ENCODE measurements at places on chromosomes 4 and X.

GRCh38 chr4:54568184-54568583 lies 89.6 kb upstream of the KIT start:
- no peak for DNase-seq

DNA sequence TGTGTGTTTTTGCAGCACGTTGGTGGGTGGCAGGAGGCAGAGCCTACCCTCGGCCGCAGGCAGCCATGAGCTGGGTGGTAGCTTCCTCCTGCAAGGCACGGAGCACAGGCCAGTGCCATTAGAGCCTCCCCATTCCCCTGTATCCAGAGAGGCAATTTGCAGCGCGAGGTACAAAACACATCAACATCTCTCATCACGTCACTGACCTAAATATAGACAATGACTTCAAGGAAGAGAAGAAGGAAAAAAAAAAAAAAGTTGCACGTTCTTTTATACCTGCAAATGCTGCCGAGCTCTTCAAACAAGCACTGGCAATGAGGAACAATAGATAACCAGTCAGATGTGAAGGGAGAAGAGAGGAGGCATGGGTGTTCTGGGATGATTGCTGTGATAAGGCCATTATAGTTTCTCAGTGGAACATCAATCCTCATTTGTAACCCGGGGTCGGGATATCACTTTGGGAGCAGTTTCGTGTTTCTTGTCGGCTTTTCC lies 159.9 kb downstream of the MGST2 start:
- DNase-seq, result no peak

GRCh38 chr4:53688186-53688790 lies 97.0 kb upstream of the LNX1 start:
- DNase-seq, result no peak

DNA sequence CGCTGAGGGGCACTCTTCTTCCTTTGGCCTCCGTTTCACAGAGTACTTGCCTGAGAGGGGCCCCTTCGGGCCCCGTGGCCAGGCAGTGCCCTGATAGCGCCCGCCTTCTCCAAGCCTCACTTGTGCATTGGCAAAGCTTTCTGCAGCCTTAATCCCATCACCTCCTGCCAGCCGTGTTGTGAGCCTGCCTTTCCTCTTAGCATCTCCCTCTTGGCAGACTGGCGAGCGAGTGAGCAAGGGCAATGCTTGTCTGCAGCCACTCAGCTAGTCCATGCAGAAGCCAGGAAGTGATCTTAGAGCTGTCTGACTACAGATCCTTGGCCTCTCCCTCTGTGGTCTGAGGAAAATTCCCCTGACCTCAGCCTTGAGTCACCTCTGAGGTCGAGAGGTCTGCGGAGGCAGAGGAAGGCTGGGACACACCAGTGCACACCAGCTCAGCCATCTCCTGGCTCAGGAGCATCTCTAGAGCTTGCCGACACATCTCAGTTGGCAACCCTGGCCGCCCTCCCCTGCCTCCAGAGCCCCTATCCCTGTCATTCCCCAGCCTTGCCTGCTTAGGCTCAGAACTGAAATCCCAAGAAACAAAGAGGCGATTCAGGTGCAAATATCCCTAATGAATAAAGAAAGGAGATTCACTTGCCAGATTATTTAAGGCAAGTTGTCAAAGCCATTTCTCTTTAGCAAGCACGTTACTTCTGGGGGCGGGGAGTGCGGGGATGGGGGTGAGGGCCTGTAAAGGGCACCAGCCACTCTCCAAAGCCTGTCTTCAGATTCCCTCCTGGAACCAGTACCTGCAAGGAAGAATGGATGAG lies 143.5 kb upstream of the MAMLD1 start:
- no peak for DNase-seq

DNA sequence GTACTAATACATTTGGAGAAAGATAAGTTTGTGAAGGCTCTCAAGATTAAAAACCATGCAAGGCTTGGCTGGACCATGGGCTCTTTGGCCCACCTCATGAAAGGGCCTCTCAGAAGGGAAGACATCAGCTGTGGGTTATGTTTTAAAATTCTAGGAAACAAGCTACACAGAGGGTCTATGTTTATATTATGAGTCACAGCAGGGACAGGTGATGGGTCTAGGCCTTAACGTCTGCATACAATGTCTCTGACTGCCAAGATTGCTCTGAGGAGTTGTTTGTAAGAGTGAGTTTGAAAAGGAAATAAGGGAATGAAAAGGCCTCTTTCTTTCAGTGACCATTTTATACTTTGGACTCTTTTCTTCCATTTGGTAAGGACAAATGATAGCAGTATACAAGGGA lies 77.0 kb upstream of the ARMCX2 start:
- DNase-seq, result no peak

DNA sequence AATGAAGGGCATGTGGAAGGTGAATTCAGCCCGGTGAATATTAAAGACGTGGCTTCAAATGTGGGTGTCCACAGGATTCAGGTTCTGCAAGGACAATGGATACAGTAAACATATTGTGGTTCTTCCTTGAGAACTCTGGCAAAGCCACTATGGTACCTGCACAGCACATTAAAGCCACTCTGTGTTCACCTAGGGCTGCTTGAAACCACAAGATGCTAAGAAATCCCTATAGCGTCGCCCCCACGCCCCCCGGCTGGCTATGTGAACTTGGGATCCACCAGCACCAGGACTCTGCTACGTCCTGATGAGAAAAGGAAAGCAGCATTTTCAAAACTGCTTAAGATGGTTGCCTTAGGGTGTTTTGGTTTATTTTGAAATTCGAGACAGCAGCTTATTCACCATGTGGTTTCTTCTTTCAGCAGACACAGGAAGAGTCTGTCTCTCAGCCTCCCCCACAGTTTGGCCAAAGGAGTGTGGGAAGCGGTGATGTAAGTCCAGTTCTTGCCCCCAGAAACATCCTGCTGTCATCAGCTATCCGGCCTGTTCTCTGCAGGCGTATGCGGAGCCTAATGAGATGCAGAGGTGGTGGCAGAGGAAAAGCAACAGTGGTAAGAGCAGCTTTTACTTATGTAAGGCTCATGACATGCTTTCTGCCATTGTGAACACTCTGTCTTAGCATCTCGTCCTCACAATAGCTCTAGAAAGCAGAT lies 111.5 kb downstream of the AFAP1 start:
- no peak for DNase-seq

- no peak for DNase-seq
These were observed 171.4 kb downstream of the NHS start for GRCh38 chrX:17546356-17546755.

- no peak for DNase-seq
These were observed 47.5 kb downstream of the SPATA18 start for GRCh38 chr4:52098618-52099017.

- peak; percentile 26 for DNase-seq
These were observed 11.2 kb upstream of the PDGFRA start for GRCh38 chr4:54217642-54218495.

DNA sequence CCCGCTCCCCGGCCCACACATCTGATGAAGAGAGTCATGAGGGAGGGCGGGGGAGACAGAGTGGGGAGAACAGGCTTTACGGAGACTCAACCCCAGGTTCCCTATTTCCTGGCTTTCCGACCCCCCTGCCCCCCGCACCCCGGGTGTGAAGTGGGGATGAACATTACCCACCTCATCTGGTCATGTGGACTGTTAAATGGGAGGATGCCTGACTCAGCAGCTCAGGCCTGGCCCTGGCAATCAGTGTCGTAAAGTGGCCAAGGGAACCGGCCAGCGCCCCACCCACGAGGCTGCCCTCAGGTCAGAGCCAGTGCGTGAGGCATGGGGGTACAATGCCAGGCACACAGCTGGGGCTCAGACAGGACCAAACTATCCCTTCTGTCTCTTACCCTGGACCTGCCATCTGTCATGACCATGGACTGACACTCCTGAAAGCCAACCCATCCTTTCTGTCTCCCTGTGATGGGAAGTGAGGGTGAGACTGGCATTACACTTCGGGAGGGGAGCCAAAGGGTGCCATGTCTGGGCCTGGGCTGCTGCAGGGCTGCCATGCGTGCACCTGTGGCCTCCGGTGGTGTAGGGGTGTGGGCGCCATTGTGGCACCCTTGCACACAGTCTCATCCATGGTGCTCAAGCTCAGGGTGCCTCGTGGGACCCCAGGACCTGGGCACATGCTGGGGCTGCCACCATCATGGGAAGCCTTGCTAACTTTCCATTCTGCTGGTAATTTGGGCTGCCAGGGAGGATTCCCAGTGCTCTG lies 106.1 kb upstream of the PSAPL1 start:
- DNase-seq, result no peak

DNA sequence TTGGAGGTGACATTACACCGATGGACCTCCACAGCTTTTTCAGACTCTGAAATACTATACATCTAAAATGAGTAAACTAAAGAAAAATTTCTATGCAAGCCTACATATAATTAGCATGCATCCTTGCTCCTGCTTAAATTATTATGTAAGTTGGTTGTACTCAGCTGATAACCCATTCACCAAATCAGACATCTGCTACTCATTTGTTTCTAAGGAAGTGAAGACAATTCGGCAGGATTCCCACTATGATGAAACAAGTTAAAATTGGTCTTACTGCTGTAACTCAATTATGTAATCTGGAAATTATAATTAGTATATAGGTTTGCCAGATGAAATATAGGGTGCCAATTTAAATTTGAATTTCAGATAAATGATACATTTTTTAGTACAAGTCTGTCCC lies 59.5 kb upstream of the FGF13 start:
- DNase-seq, result no peak

GRCh38 chrX:49915361-49916222 lies 6.8 kb upstream of the CLCN5 start:
- no peak for DNase-seq

- no peak for DNase-seq
These were observed 175.8 kb downstream of the USP46 start for GRCh38 chr4:52483186-52483890.

GRCh38 chrX:10164879-10165278 lies 8.1 kb downstream of the CLCN4 start:
- DNase-seq, result no peak

DNA sequence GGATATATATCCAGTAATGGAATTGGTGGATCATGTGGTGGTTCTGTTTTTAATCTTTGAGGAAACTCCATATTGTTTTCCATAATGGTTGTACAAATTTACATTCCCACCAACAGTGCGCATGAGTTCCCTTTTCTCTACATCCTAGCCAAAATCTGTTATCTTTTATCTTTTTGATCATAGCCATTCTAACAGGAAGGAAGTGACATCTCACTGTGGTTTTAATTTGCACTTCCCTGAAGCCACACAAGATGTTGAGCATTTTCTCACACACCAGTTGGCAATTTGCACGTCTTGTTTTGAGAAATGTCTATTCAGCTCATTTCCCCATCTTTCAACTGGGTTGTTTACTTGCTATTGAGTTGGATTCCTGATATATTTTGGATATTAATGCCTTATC lies 194.9 kb downstream of the CBLL2 start:
- no peak for DNase-seq

DNA sequence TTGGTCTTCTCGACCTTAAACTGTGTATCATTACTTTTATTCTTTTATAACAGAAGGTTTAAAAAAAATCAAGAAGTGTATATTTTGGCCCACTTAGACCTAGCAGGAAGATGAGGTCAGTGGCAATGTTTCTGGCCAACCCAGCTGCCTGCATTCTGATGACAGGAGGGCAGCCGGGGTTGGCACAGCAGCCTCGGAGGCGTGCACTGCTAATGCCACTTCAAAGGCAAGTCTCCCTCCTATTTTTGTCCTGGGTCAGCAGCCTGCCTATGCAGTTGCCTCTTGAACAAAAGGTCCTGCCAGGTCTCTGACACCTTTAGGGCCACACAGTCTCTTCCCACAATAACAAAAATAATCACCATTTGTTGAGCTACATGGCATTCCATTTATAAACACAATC lies 89.4 kb upstream of the MYOZ2 start:
- DNase-seq, result no peak

GRCh38 chrX:57286507-57287251 lies at the start of gene FAAH2:
Gene FAAH2, plus strand, starts transcription at chrX:57286706. Its CDS starts 120 bp downstream, at chrX:57286826.
- DNase-seq, result no peak

DNA sequence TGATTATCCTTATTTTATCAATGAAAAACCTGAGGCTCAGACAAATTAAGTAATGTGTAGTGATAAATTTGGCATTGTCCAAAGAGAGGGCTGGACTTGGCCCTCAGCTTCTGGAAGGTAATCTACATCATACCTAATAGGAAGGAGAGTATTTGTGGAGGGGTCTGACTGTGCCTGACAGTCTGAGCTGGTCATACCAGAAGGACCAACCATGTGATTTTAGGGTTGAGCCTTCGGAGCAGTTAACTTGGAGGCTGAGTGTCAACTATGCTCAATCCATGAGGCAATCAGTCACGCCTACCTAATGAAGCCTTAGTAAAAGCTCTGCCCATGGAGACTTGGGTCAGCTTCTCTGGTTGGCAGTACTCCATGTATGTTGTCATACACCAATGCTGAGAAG lies 136.4 kb downstream of the CPE start:
- no peak for DNase-seq

DNA sequence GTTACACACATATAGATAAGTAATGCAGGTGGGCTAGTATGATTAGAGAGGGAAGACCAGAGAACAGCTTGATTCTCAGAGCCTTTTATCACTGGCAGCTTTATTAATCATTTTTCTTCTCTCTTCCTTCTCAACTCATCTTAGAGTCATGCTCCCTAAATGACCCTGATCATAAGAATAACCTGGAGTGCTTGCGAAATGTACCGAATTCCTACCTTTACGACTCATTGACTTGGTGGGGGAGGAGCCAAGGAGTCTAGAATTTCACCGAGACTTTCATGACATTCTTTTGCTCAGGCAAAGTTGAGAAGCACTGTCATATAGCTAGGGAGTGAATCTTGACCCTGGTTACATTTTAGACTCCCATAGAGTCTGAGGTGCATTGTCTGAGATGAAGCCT lies 298.9 kb upstream of the PUDP start:
- no peak for DNase-seq

GRCh38 chrX:24862343-24862742 lies 153.4 kb downstream of the ARX start:
- no peak for DNase-seq

GRCh38 chrX:111365770-111366325 lies 46.1 kb downstream of the DCX start:
- DNase-seq, result no peak

DNA sequence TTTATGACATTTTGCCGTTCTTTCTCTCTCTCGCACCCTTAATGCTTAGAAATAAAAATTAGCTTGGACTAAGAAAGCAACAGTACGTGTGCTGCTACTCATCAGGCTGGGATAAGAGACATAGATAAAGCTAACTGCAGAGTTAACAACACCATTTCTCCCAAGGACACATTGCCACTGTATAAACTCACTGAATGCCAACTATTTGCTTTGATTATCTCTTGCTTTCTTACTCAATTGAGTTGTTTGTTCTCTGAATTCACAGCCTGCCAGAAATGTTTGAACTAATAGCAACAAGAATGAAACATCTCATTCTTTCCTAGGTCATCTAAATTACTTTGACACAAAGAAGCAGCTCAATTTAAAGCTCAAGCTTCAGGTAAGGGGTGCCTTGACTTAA lies 34.6 kb downstream of the F8 start:
- no peak for DNase-seq

All from caudate nucleus (tissue), 63 donors.